ENCODE measurements at places on chromosomes 7 and 10. TPM values are rescaled to one million over a fixed set of nuclear protein-coding genes. Genes with fewer than 3 reads are reported as not detected.

Gene ZEB1
- total RNA-seq, result 78.4 TPM

DNA sequence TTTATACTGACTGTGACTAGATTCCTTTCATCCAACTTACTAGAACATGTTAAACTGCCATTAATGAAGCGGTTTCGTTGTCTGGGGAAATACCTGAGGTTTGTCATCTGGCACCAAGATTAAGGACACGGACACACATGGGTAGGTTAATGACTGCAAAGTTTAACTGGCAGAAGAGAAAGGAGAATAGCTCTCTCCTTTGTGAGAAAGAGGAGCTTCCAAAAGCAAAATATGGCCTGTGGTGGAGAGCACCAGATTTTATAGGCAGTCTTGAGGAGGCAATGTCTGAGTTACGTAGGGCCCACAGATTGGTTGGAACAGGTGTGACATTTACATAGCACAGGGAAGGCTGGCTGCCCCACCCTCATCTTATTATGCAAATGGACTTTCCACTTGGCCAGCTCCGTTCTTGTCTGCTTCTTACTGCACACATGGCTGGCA, 1193.0 kb upstream of the CELF2 start:
- no peak for DNase-seq

Gene ACBD7
- total RNA-seq, result not detected

Gene PDIA4
- 25.3 TPM for total RNA-seq

DNA sequence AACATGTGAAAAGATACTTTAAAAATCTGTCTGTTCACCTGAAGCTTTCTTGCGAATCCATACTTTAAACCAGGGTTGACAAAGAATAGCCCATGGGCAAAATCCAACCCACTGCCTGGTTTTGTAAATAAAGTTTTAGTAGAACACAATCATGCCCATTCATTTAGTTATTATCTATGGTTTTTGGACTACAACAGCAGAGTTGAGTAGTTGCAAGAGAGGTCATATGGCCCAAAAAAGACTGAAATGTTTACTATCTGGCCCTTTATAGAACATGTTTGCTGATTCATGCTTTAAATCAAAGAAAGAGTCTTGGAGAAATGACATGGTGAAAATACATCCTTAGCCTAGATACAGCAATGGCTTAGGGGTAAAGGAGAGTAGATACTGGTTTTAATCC, 356.2 kb downstream of the RNLS start:
- DNase-seq, result no peak

DNA sequence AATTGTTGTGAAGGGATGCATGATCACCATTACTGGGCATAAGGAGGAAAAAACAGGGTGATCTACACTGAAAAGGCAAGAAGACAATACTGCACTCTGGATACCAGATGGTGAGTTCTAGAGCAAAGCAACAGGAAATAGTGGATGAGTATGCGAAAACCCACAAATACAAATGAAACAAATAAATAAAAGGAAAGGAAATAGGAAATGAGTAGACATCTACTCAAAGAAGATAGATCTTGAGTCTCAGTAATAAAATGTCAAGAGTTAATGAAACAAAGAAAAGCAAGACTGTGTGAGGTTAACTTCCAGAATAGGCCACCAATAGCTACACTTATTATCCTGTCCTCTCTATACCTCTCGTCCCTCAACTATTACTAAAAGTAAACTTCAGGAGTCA, 11.7 kb downstream of the ORC5 start:
- no peak for DNase-seq

Gene TWIST1
- total RNA-seq, result 1.7 TPM

Gene PPP1R9A
- 33.4 TPM for total RNA-seq
